ENCODE measurements at places on chromosomes 2 and 18. TPM values are rescaled to one million over a fixed set of nuclear protein-coding genes. Genes with fewer than 3 reads are reported as not detected.

DNA sequence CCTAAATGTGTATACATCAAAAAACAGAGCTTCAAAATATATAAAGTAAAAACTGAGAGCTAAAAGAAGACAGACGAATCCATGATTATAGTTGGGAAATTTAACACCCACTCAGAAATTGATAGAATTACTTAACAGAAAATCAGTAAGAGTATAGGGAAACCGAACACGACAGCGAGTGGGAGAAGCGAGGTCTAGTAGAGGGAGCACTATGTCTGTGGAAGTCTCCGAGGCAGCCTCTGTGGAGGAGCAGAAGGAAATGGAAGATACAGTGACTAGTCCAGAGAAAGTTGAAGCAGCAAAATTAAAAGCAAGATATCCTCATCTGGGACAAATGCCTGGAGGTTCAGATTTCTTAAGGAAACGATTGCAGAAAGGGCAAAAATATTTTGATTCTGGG is 38.8 kb downstream of the NMS start:
- no peak for DNase-seq

CNGA3 gene
- total RNA-seq: not detected

CAVIN2 gene
- total RNA-seq: not detected

GRCh38 chr18:51211552-51211951 is 14.1 kb upstream of the MEX3C start:
- DNase-seq: no peak

DNA sequence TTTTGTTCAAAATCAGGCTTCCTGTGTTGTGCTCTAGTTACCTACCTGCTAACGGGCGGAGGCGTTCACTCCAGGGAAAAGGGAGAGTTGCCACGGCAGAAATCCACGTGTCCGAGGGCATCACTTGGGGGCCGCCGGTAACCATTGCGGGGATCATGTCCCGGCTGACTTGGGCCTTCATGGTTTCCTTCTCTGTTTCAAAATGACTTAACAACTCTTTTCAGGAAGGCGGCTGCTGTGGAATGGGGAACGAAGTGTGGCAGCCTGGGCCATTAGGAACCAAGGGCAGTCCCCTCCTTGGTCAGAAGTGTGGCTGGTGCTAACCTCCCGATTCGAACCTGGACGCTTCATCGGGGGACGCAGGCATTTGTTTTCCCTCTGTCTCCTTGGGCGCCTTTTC is 56.8 kb downstream of the INPP5D start:
- DNase-seq: no peak

GKN2 gene
- total RNA-seq: not detected

CD8B2 gene
- total RNA-seq: not detected

- no peak for DNase-seq
These were observed 137.0 kb downstream of the BCL11A start for GRCh38 chr2:60416221-60417008.

MREG gene
- 25.3 TPM for total RNA-seq

DNA sequence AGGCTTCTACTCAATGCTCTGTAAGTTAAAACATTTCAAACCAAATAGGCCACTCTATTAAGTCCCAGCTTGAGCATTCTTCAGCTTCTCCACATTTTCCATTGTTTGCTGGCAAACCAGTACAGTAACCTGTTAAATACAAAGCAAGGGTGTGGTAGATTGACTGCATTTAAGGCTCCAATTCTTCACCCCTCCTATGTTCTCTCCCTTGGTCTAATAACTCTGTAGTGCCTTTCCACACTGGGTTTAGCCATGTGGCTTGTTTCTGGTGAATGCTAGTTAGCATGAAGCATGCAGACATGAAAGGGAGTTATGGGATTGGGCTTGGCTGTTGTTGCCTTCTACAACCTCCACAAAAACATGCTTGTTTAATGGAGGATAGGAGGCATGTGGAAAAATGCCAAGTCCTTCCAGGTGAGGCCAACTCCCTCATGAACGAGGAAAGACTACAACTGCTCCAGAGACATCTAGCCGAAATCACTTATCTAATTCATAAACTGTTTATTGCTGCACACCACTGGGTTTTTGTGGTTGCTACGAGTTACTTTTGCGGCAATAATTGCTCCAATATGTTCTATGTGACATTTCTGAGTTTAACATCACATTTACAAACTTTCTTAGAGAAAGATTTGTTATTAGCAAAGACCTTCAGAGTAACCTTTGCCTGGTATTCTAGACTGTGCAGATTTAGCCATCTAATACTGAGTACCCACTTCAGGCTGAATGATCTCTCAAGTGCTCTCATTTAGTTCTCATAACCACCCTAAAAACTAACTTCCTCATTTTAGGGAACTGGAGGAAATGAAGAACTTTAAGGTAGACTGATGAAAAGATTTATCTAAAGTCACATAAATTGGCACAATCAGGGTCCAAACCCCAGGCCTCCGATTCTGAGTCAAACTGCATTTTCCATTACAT is 104.0 kb downstream of the SMAD2 start:
- DNase-seq: no peak

GRCh38 chr2:97718051-97718882 is 4.9 kb downstream of the ZAP70 start:
- DNase-seq: no peak

- no peak for DNase-seq
These were observed 225.7 kb downstream of the GLI2 start for GRCh38 chr2:120961396-120961795.

GRCh38 chr2:215479536-215480240 is 43.8 kb upstream of the FN1 start:
- DNase-seq: peak; percentile 28

GRCh38 chr18:11072632-11073031 is 76.7 kb downstream of the PIEZO2 start:
- no peak for DNase-seq

DNA sequence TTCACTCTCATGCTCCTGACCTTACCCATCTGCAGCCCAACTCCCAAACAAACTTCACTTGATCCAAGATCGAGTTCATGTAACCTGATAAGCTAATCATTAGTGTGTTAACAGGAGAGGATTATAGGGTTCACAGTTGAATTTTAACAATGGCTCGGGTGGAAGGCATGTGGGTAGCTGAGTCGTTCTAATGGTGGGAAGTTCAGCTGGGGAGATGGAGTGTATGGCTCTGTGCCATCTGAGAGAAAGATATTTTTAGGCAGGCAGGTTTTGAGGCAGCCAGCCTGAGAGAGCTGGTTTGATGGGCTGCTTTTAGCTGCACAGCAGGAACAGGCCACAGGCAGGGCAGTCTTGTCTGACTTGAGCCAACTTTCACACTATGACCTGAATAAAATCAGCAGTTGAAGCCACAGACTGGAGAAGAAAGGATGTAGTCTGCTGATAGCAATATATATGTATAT is 17.7 kb upstream of the NFE2L2 start:
- no peak for DNase-seq

DNA sequence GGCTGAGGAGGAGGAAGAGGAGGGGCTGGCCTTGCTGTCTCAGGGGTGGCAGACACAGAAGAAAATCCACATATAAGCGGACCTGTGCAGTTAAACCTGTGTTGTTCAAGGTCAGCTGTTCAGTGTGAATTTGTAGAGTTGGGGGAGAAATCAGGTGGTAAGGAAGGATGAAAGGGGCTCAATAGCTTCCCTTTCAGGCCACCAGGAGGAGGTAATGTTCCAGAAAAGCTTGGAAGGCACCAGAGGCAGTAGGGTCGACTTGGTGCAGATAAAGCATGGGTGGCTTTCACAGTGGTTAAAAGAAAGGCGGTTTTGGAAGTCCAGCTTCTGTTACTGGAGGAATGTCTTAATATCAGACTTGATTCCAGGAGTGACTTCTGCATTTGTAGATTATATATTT is 167.4 kb downstream of the THSD7B start:
- DNase-seq: peak; percentile 77

GRCh38 chr2:6301426-6301825 is 564.3 kb downstream of the CMPK2 start:
- DNase-seq: no peak

DNA sequence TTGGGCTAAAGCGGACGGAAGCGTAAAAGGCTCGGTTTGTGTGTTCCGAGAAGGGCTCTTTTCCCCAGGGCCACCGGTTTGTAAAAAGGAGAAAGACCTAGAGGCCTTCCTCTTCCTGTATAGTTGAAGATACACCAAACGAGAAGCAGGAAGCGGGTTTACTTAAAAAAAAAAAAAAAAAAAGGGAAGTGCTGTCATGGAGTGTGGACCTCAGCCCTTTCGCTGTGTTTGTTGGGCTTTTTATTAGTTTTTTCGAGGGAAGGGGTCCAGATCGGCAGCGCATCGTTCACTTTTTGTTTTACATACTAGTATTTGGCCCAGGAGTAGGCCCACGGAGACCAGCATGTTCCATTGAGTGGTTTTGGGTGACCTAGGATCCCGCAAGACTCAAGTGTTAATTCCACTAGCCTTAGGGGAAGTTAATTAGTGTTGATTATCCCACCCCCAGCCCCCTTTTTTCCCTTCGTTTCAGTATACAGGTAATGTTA is 676 bp downstream of the ACTR2 start:
- DNase-seq: peak; percentile 48

DNA sequence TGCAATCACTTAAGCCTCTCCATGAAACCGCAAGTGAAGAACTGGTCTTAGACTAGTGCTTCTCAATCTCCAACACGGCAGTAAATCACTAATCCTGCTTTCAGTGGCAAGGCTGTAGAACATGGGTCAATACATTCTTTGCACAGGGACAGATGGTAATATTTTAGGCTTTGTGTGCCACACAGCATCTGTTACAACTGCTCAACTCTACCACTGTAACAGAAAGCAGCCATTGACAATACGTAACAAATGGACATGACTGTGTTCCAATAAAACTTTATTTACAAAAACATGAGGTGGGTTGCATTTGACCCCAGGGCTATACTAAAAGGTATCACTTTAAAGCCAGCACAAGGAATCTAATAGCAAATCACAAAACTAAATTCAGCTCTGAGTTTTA is 51.1 kb downstream of the RNF152 start:
- no peak for DNase-seq

IL1B gene
- total RNA-seq: not detected

DNA sequence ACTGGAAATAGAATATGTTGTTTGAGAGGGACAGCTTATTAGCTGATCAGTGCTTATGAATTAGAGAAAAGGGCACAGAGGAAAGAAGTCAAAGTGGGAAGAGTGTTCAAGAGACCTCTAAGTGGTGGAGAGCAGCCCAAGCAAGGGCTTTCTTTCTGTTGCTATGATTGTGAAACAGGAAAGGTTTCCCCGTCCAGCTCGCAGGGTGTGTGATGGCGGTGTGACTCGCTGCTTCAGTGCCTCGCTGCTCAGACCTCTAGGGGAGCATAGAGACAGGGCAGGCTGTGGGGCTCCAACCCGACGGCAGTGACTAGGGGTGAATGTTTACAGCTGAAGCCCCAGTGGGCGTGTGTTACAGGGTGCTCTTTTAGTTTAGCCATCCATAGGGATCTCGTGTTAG is 166.5 kb upstream of the COPS8 start:
- DNase-seq: no peak

DNA sequence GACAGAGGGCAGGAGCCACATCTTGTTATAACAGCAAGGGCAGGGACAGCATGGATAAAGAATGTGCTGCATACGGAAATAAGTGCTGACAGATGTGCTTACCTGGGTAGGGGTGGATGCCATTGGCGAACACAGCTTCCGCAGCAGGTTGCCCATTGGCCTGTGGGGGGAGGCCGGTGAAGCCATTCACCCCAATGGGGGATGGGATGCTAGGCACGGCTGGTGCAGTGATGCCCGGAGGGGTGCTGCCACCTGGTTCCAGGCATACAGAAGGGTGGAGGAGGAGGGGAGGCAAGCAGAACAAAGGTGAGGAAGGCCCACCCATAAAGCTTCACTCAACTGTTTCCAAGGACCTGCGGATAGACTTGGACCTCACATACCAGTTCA is 294.9 kb downstream of the CELF4 start:
- DNase-seq: no peak

KCNK3 gene
- total RNA-seq: not detected

HTRA2 gene
- total RNA-seq: 17.2 TPM

DNA sequence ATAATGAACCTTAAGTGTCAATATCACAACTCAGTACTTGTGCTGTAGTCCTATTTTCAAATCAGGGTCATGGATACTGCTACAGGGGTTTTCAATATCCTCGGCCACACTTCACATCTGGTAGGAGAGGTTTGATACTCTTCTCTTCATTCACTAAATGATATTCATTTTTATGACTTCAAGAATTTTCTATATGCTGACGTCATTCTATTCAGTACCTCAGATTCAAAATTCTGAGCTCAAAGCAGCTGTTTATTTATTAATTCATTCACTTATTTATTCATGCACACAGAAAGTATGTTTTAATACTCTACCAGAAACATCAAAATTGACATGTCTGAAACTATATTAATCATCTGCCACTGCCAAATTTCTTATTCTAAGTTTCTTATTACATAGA is 866.9 kb upstream of the LRRTM1 start:
- no peak for DNase-seq

DNA sequence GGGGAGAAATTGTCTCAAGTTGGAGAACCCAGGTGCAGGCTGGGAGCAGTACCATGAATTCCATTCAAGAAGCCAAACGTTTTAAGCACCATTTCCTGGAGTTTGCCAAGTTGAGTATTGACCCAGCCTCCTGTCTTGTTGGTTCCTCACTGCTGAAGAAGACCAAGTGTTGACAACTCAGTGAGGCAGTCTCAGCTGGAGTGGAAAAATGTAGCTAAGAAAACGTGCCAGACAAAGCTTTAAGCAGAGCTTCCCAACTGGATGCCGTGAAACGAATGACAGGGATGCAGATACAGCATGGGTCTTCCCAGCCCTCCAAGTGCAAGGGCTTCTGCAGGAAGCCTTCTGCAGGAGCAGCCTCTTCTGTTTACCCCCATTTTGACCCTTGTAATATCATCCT is 778 bp upstream of the INPP1 start:
- no peak for DNase-seq

PROM2 gene
- 2.2 TPM for total RNA-seq

- DNase-seq: no peak
These were observed at the start of gene SPATA3 for GRCh38 chr2:230995821-230996220. SPATA3 (plus strand) TSS chr2:230996121; CDS start chr2:230996234, 113 bp downstream.

CAPN14 gene
- 0.54 TPM for total RNA-seq

DNA sequence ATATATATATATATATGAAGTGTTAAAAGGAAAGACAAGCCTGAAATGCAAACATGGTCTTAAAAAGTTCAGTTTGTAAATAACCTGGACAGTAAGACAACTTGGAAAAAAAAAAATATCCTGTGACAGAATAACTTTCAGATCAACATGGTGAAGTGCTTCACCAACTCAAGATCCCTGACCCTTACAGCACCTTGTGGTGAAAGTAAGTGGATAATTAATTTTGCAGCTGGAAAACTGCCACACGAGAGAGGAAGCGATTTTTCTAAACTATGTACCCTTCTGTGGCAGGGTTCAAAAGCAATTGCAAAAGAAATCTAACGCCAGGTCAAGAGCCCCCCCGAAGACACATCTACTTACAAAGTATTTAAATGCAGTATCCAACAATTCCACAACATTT is 95.8 kb downstream of the PAX3 start:
- DNase-seq: no peak

KCNG2 gene
- not detected for total RNA-seq

- peak; percentile 46 for DNase-seq
These were observed 874 bp downstream of the WDR43 start for GRCh38 chr2:28895189-28895893.

SERPINB12 gene
- total RNA-seq: not detected
